ENCODE measurements at places on chromosomes 2 and 18. TPM values are rescaled to one million over a fixed set of nuclear protein-coding genes. Genes with fewer than 3 reads are reported as not detected.

Gene APOB
- total RNA-seq = under 0.01 TPM

Gene SLC4A5
- under 0.01 TPM for total RNA-seq

Gene SANBR
- 12.5 TPM for total RNA-seq

Gene SP5
- not detected for total RNA-seq

Gene CBLN2
- not detected for total RNA-seq

Gene CYRIA
- 1.4 TPM for total RNA-seq

Gene POTEC
- not detected for total RNA-seq

Gene BABAM2
- 9.9 TPM for total RNA-seq

Gene SCN7A
- total RNA-seq = under 0.01 TPM

Gene TMEM178A
- 0.28 TPM for total RNA-seq

Gene CRYBA2
- not detected for total RNA-seq

Gene STARD7
- total RNA-seq = 139 TPM

Gene ZNF396
- total RNA-seq = 1.7 TPM

Gene WNT6
- total RNA-seq = not detected

Gene MAP2
- 13.2 TPM for total RNA-seq

Gene FOXD4L1
- total RNA-seq = under 0.01 TPM

Gene ASAP2
- 25.6 TPM for total RNA-seq

Gene LGALSL
- total RNA-seq = 17.7 TPM

Gene ZAP70
- 0.07 TPM for total RNA-seq

Data from nasal cavity respiratory epithelium epithelial cell of viscerocranial mucosa (primary cell).